Pancreas (tissue), 10 donors: ENCODE measurements at places on chromosomes 1 and 21. TPM values are rescaled to one million over a fixed set of nuclear protein-coding genes. Genes with fewer than 3 reads are reported as not detected.
A peak's percentile ranks its signal among the peaks of the same experiment; 100 is the strongest.

- H3K4me1 ChIP-seq: no peaks in the 10 kb centered on the region
- H3K27ac ChIP-seq: no peak overlapping the region
- DNase-seq: no peak
- no peak overlapping the region for H3K4me3 ChIP-seq
- H3K27me3 ChIP-seq: no peaks in the 10 kb centered on the region
These were observed 576.9 kb downstream of the MATN1 start for GRCh38 chr1:30146448-30146847.

Gene IGSF8
- 16.4 TPM for total RNA-seq

DNA sequence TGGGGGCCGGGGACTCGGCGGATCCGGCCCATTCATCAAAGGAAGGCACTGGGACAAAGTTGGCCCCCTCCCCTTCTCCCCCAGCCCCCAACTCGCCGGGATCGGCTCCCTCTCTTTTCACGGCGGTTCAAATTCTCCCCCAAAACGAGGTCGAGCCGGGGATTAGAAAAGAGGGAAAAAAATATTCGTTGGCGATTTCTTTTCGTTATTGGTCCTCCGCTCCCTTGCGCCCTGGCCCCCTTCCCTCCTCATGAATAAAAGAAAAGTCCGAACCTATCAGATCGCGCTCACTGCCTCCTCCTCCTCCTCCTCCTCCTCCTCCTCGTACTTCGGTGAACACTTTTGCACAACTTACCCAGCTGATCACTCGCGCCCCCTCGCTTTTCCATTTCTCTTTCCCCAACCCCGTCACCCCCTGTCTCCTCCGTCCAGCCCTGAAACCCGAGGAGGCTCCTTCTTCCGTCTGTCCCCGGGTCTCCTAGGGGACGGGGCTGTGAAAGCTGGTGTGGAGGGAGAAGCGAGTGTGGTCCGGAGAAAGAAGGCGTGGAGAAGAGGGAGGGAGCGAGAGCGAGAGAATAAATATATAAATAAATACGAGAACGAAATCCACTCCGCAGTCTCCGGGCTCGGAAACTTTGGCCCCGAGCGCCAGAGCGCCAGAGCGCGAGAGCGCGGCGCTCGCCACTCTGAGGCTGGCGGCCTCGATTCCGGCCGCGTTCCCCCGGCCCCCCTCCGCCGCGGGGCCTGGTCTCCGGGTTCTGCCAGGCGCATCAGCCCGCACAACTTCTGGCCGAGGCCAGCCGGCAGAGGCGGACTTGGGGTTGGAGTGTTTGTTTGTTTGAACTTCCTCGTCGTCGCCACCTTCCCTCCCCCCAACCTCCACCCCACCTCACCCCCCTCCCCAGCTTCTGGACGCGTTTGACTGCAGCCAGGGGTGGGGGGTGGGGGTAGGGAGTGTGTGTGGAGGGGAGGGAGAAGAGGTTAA is at the start of gene PAX7:
Gene PAX7, plus strand, starts transcription at position 336 of the 985 bp plus-strand sequence. CDS start 758 bp downstream, outside the sequence.
- H3K36me3 ChIP-seq: no peaks in the 10 kb centered on the region
- DNase-seq: no peak
- no peaks in the 10 kb centered on the region for H3K4me1 ChIP-seq
- no peak within 1 kb of the TSS for H3K4me3 ChIP-seq
- H3K27me3 ChIP-seq: peaks cover 10% of the 10 kb centered on the region

Gene GJA9
- total RNA-seq: not detected

GRCh38 chr1:18513995-18514394 is 33.3 kb downstream of the KLHDC7A start:
- no peak overlapping the region for H3K4me3 ChIP-seq
- peaks cover 12% of the 10 kb centered on the region for H3K4me1 ChIP-seq
- no peaks in the 10 kb centered on the region for H3K27me3 ChIP-seq
- H3K36me3 ChIP-seq: no peaks in the 10 kb centered on the region
- H3K27ac ChIP-seq: peak overlapping the region; percentile 13

GRCh38 chr1:225977937-225978748 is 21.0 kb downstream of the SDE2 start:
- peak; percentile 53 for DNase-seq
- no peak overlapping the region for H3K4me3 ChIP-seq
- H3K27ac ChIP-seq: no peak overlapping the region
- peaks cover 33% of the 10 kb centered on the region for H3K4me1 ChIP-seq
- H3K36me3 ChIP-seq: no peaks in the 10 kb centered on the region

GRCh38 chr1:12669529-12670068 is 25.7 kb downstream of the AADACL4 start:
- no peaks in the 10 kb centered on the region for H3K36me3 ChIP-seq
- no peak overlapping the region for H3K4me3 ChIP-seq
- no peaks in the 10 kb centered on the region for H3K4me1 ChIP-seq
- DNase-seq: no peak
- no peaks in the 10 kb centered on the region for H3K27me3 ChIP-seq

Gene CYP4B1
- 0.39 TPM for total RNA-seq

DNA sequence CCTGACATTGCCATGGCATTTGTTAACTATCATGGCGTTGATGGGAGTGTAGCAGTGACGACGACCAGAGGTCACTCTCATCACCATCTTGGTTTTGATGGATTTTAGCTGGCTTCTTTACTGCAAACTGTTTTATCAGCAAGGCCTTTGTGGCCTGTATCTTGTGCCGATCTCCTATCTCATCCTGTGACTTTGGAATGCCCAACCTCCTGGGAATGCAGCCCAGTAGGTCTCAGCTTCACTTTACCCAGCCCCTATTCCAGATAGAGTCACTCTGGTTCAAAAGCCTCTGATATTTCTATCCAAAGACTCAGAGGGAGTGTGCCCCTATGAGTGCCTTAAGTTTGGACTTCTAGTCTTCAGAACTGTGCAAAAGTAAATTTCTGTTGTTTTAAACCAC is 130.1 kb downstream of the ADAMTS1 start:
- no peak for DNase-seq
- no peak overlapping the region for H3K27ac ChIP-seq
- H3K36me3 ChIP-seq: no peaks in the 10 kb centered on the region
- H3K27me3 ChIP-seq: no peaks in the 10 kb centered on the region
- no peaks in the 10 kb centered on the region for H3K4me1 ChIP-seq
- H3K4me3 ChIP-seq: no peak overlapping the region

Gene CD1E
- total RNA-seq: 0.72 TPM

- no peak for DNase-seq
- H3K4me1 ChIP-seq: no peaks in the 10 kb centered on the region
These were observed 237.0 kb downstream of the TBX15 start for GRCh38 chr1:118751166-118751565.

- no peaks in the 10 kb centered on the region for H3K4me1 ChIP-seq
- no peak overlapping the region for H3K4me3 ChIP-seq
These were observed 18.0 kb downstream of the OPTC start for GRCh38 chr1:203511930-203512329.

GRCh38 chr1:7149080-7149838 is 364.0 kb downstream of the CAMTA1 start:
- no peaks in the 10 kb centered on the region for H3K27me3 ChIP-seq
- H3K36me3 ChIP-seq: no peaks in the 10 kb centered on the region
- DNase-seq: peak; percentile 60
- H3K4me3 ChIP-seq: no peak overlapping the region

GRCh38 chr21:35083246-35083645 is 34.1 kb upstream of the RUNX1 start:
- H3K27me3 ChIP-seq: no peaks in the 10 kb centered on the region
- no peak overlapping the region for H3K27ac ChIP-seq
- H3K4me1 ChIP-seq: no peaks in the 10 kb centered on the region
- no peak overlapping the region for H3K4me3 ChIP-seq
- DNase-seq: no peak

DNA sequence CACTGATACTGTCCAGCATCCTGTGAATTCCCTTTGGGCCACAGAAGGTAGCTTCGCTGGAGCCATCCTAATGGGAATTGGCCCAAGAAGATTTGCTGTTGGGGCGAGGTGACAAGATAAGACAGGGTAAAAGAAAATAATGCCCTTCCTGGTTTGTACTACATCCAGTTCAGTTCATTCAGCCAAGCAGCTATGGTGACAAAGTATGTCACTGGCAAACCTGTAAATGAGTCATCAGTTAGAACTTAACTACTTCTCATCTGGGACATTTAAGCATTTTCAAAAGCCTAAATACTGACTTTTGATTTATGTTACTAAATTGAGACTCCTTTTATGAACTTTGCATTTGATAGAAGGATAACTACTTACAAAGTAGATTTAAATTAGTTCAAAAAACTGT is 54.2 kb downstream of the WDR64 start:
- no peak for DNase-seq
- no peaks in the 10 kb centered on the region for H3K4me1 ChIP-seq
- H3K27me3 ChIP-seq: no peaks in the 10 kb centered on the region
- no peak overlapping the region for H3K4me3 ChIP-seq

DNA sequence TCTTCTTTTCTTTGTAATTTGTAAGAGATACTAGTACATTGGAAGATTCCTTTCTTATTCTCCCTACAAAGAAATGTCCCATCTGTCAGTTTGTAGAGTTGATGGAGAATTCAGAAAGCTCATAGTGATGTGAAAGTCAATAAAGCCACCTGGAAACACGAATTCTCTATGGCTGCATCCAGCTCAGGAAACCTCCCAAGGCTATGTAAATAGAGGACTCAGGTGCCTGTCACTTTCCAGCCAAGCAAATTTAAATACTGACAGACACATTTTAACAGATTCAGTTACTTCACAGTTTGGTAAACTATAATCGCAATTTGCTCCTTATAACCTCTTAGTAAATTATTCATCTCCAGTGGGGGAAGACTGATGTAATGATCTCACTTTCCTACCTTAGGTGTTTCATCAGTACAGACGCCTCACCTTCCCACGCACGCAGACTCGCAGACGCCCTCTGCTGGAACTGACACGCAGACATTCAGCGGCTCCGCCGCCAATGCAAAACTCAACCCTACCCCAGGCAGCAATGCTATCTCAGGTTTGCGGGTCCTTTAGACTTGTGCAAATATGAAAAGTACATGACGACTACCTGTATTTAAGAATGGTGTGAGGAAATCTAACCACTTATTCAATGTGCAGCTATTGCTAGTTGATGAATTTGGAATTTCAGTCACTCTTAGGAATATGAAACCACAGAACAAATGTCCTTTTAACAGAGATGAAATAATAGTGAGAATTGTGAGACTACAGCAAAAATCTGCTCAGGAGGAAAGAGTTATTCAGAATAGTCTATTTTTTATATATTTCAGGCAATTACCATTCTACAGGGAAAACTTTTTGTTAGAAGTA is 60.6 kb downstream of the PTPRC start:
- no peaks in the 10 kb centered on the region for H3K27me3 ChIP-seq
- no peaks in the 10 kb centered on the region for H3K4me1 ChIP-seq
- peak; percentile 42 for DNase-seq
- H3K36me3 ChIP-seq: no peaks in the 10 kb centered on the region

Gene TMEM269
- not detected for total RNA-seq

GRCh38 chr1:211487672-211488208 is 4.2 kb downstream of the RD3 start:
- no peak overlapping the region for H3K27ac ChIP-seq
- DNase-seq: no peak
- no peaks in the 10 kb centered on the region for H3K36me3 ChIP-seq
- H3K4me1 ChIP-seq: no peaks in the 10 kb centered on the region
- H3K27me3 ChIP-seq: no peaks in the 10 kb centered on the region

- no peak overlapping the region for H3K27ac ChIP-seq
- H3K27me3 ChIP-seq: no peaks in the 10 kb centered on the region
- DNase-seq: no peak
- no peaks in the 10 kb centered on the region for H3K4me1 ChIP-seq
- no peaks in the 10 kb centered on the region for H3K36me3 ChIP-seq
These were observed 205.1 kb upstream of the EDN2 start for GRCh38 chr1:41689558-41689981.

Gene NOS1AP
- 1.6 TPM for total RNA-seq

- H3K36me3 ChIP-seq: no peaks in the 10 kb centered on the region
- peak; percentile 27 for DNase-seq
- no peaks in the 10 kb centered on the region for H3K27me3 ChIP-seq
- no peak overlapping the region for H3K27ac ChIP-seq
- no peak overlapping the region for H3K4me3 ChIP-seq
These were observed 35.8 kb downstream of the EVI5 start for GRCh38 chr1:92749024-92749634.
